ENCODE measurements at places on chromosomes 12 and 14.

DNA sequence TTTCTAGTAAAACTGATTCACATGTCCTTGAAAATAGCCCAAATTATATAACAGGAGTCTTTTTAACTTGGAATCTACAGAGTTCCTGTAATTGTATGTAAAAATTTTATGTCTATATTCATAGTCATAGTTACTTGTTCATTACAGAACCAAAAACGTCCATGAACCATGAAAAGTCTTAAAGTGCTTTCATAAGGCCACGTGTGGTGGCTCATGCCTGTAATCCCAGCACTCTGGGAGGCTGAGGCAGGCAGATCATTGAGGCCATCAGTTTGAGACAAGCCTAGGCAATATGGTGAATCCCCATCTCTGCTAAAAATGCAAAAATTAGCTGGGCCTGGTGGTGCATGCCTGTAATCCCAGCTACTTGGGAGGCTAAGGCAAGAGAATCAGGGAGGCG lies 48.4 kb downstream of the GALNT4 start:
- no peak for DNase-seq

- DNase-seq = no peak
Observed at GRCh38 chr12:28994179-28994715, 154.8 kb upstream of the FAR2 start.

GRCh38 chr14:83757916-83758315 lies 1772.0 kb upstream of the FLRT2 start:
- DNase-seq = no peak

DNA sequence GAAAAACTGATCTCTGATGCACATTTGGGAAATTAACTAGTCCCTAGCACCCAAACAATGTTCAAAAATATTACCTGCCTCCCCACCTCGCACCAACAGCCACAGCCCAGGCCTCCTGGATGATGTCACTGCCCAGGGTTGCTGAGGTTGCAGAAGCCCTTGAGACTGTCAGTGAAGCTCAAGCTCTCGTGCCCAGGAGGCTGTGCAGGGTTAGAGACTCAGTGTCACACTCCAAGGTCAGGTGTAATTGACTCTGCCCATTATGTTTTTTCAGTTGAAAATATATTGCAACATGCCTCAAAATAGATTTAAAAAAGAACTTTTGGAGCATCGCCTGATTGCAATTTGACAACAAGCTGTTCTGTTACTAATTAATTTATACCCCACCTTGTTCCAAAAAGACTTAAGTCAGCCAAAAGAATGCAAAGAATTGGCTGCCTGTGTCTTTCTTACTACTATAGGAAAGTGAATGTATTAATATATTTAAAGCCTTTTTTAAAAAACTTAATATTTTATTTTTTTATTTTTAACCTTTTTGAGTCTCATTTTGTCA lies 72.3 kb downstream of the CMAS start:
- DNase-seq = no peak

DNA sequence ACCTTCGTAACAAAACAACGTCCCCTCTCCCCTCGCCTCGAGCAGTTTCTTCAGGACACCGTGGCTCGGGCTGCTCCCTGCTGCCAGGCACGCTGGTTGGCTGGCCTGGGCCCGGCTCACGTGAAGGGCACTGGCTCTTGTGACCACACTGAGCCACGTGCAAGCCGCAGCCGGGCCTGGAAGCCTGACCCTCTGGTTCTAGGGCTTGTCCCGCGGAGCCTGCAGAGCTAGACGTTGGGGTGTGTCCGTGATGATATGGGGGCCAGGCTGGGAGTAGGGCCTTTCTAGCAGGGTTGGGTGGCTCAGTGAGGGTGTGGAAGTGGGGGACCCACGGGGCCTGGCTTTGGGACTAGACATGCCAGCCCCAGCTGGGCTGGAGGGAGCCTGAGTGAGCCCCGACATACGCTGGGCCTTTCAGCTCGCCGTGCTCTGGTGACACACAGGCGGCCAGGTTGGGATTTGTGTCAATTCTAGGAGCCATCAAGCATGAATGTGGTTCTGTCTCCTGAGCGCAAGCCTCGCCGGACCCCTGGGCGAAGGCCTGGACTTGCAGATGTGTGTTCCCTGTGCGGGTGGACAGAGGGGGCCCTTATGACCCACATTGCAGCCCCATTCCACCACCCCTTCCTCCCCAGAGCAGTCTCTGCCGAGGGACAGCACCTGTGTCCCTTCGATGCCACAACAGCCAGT lies 13.6 kb upstream of the AMN start:
- no peak for DNase-seq

DNA sequence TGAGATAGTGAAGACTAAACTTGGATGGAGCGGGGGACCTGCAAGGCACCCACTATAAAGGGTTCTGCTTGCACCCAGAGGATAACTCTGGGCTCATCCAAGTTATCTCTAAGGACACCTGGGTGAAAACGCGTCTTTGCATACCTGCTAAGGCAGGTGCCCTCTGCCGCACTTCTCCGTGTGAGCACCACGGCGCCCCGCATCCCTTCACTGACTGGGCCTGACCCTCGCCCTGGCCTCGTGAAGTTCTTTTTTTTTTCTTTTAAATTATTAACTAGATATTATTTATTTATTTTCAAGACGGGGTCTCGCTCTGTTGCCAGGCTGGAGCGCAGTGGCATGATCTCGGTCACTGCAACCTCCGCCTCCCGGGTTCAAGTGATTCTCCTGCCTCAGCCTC lies 20.0 kb upstream of the APOF start:
- no peak for DNase-seq

DNA sequence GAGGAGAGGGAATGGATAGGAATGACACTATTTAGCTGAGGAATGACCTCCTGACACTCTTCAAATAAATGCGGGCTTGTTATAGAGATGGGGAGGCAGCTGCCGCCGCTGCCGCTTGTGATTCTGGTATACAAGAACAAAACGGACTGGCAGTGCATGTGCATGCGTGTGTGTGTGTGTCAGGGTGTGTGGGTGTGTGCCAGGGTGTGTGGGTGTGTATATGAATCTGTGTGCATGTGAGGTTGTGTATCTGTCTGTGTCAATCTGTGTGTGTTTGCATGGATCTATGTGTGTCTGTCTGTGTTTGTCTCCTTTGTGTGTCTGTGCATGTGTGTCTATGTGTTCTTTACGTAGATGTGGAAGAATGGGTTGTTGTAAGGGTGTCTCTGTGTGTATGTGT lies 26.0 kb upstream of the LHX5 start:
- DNase-seq = no peak

GRCh38 chr14:79064214-79064613 lies 894.0 kb downstream of the NRXN3 start:
- DNase-seq = no peak

- DNase-seq = no peak
Observed at GRCh38 chr12:67630373-67631088, 18.0 kb upstream of the DYRK2 start.

GRCh38 chr14:70709726-70710382 lies 68.1 kb downstream of the TTC9 start:
- DNase-seq = peak; percentile 72

DNA sequence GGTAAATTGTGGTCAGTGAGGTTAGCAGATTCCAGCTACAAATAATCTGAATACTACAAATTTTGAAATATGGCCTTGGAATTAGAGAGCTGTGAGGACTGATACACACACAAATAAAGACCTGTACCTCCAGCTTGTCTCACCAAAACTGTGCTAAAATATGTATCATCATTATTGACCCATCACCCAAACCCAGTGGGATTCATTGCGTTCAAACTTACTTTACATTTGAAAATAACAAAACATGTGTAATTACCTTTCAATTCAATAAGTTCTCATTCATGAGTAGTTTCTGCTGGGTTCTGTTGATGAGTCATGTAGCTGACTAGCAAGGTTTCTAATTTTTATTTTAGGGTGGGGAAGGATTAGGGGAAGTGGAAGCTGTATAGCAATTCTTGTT lies 170.9 kb downstream of the MSRB3 start:
- DNase-seq = no peak

- no peak for DNase-seq
Observed at GRCh38 chr14:50225067-50225973, 6.1 kb downstream of the SOS2 start.

DNA sequence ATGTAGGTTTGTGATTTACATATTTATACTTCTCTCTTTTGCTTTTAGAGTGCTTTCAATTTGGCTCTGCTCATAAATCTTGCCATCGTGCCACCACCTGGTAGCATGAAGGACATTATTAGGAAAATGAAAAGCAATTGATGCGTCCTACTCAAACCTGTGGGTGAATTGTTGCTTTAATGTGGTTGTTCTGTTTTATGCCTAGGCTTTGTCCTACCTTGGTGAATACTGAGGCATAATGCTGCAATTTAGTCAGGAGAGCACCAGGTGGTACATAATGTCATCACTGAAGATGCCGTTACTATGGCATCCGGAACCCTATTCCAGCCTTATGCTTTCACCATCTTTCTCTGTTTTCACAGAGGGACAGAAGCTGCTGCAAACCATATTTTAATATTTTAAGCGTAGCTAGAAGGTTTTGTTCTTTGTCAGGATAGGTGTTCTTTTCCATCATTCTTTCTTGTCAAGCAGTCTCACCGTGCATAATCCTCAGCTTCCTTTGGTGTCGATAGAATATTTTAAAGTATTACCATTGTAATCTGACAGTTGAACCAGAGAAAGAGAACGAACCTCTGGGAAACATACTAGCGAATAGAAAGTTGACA lies 68.5 kb upstream of the PKP2 start:
- no peak for DNase-seq

DNA sequence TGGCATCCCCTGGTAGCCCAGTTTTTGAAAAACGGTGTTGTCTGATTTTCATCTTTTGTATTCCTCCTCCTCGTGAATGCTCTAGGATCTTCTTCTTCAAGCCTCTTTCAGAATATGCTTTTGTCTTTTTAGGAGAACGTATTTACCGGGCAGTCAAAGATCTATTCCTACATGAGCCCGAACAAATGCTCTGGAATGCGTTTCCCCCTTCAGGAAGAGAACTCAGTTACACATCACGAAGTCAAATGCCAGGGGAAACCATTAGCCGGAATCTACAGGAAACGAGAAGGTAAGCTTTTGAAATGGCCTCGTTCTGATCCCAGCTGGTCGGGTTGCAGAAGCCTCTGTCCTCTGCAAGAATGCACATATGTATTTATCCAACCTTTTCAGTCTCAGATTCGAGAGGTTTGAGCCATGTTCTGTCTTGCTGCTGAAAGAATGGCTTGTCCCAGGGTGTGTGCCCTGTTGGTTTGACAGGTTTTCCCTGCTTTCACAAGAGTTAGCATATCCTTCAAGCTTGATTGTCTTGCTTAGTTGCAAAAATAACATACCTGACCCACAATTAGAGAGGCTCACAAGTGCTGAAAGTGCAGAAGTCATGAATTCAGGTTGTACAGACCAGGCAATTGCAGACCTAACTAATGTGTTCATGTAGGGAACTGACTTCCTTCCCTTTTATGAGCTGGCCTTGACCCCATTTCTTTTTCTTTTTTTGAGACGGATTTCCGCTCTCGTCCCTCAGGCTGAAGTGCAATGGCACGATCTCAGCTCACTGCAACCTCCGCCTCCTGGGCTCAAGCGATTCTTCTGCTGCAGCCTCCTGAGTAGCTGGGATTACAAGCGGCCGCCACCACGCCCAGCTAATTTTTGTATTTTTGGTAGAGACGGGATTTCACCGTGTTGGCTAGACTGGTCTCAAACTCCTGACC lies 6.8 kb downstream of the KMT5A start:
- DNase-seq = no peak

GRCh38 chr12:48034835-48035805 lies 30.8 kb upstream of the COL2A1 start:
- no peak for DNase-seq

- DNase-seq = no peak
Observed at GRCh38 chr12:113359133-113359938, 949 bp downstream of the PLBD2 start.

DNA sequence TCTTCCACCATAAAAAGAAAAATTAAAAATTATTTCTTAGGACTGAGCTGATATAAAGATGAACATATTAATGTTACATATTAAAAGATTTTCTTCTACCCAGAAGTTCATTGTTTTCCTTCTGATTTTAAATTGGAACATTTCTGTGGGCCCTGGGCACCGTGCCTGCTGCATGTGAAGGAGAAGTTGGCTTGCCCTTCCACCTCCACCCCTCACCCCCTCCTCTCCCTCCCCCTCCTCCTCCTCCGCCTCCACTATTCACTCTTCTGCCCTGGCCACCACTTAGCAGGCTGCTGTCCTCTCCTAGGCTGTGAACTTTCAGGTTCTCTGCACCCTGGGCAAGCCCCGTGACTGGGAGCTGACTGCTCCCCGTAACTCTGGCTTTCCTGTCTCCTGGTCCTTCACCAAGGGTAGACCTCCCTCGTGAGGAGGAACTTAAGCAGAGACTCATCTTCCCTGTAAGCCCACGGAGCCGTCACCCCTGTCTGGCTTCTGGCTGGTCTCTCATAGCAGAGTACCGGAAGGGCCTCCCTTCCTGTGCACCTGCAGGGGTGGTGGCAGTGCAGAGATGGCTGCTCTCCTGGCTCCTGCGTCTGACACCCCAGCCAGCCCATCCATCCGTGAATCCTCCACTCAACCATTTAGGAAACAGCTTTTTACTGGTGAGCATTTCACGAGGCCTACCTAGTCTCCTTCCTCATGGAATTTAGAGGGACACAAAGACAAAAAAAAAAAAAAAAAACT lies 12.8 kb downstream of the TUNAR start:
- DNase-seq = no peak

DNA sequence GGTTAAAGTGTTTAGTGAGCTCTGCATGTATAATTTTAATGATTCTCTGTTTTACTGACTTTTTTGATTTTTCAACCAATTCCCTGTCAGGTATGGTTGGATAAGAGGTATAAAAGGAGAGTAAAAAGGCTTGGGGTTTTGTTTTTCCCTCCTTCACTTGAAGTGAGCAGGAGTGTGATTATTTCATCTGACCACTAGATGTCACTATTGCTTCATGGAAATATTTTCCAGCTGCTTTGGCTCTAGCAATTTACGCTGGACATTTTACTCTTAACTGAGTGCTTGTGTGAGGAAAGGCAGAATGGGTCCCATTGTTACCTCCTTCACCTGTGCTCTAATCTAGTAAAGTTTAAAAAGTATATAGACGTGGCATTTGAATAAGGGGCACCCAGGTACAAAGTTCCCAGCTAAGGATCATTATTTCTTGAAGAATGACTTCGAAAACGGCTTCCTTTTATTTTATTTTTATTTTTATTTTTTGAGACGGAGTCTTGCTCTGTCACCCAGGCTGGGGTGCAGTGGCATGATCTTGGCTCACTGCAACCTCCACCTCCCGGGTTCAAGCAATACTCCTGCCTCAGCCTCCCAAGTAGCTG lies 66.5 kb downstream of the TBC1D30 start:
- DNase-seq = peak; percentile 82

DNA sequence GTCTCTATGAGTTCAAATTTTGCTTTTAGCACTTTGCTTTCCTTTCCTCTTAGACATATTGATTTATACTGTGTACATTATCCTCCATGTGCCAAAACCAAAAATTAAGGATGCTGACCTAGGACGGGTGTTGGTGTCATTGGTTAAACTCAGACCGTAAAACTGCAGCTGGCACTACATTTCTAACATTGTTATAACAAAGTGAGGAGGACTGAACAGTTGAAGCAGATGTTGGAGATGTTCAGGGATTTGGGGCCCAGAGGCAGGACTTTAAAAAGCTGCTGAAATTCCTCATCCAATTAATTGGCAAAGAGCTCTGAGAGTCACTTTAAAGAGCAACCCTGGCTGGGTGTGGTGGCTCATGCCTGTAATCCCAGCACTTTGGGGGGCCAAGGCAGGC lies 72.4 kb downstream of the TMTC1 start:
- no peak for DNase-seq

GRCh38 chr14:96167224-96168148 lies 37.2 kb upstream of the BDKRB2 start:
- DNase-seq = no peak
